ENCODE measurements at places on chromosomes 16 and 17. TPM values are rescaled to one million over a fixed set of nuclear protein-coding genes. Genes with fewer than 3 reads are reported as not detected.

Gene FN3KRP
- total RNA-seq = 43.7 TPM

DNA sequence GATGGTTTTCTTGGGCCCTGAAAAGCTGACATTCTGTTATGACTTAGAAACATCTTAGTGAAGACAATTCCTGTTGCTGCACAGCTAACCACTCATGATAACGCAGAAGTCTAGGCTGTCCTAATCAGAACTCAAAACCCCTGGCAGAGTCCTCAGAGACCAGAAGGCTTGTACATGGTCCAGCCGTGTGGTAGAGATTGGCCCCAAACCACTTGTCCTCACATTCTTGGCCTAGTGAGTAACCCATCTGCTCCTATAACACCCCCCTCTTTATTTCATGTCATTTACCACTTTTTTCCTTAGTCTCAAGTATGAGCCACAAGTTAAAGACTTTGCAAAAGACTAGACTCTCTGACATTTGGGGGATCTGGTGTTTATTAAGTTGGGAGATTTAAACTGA, 116.5 kb upstream of the ADAMTS18 start:
- H3K27me3 ChIP-seq = peaks cover 9% of the 10 kb centered on the region
- H3K36me3 ChIP-seq = no peaks in the 10 kb centered on the region
- no peaks in the 10 kb centered on the region for H3K4me1 ChIP-seq
- no peak overlapping the region for H3K4me3 ChIP-seq
- no peak for DNase-seq

DNA sequence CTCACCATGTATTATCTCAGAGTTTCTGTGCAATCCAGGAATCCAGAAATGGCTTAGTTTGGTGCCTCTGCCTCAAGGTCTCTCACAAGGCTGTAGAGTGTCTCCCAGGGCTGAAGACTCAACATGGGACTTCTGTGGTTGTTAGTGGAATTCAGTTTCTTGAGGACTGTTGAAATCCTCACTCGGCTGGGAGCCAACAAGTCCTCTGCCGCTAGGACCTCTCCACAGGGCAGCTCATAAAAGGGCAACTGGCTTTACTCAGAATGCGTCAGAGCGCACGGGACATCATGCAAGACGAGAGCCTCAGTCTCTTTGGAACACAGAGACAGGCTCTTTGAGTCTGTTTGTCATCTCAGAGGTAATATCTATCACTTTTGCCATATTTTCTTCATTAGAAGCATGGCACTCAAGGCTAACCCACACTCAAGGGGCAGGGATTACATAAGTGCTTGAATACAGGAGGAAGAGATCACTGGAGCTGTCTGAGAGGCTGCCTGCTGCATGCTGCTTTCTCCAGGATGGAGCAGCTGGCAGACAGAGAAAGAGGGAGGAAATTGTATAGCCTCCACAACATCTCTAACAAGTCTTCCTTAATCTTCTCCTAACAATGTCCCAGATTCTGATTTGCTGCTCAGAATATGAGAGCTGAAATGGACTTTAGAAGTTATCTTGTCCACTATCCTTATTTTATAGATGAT, 97.5 kb upstream of the ASIC2 start:
- no peaks in the 10 kb centered on the region for H3K4me1 ChIP-seq
- no peak overlapping the region for H3K27ac ChIP-seq
- DNase-seq = no peak
- no peak overlapping the region for H3K4me3 ChIP-seq
- H3K36me3 ChIP-seq = no peaks in the 10 kb centered on the region

DNA sequence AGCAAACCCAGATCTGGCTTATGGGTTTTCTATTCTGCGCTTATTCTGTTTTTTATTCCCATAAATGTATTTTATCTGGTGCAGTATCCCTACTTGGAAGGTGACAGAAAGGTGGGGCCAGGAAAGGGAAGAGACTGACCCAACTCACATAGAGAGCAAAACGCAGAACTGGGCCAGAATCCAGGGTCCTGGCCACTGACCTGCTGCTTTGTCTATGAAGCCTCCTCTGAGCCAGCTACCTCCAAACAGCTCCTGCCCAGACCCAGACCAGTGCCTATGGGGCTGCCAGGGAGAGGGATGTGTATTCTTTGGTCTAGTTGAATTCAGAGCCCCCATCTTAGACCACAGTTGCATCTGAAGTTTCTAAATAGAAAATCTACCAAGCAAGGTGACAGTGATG, 36.4 kb upstream of the CES5A start:
- no peaks in the 10 kb centered on the region for H3K4me1 ChIP-seq
- no peak overlapping the region for H3K4me3 ChIP-seq
- no peak overlapping the region for H3K27ac ChIP-seq
- H3K36me3 ChIP-seq = no peaks in the 10 kb centered on the region
- no peak for DNase-seq
- no peaks in the 10 kb centered on the region for H3K27me3 ChIP-seq

DNA sequence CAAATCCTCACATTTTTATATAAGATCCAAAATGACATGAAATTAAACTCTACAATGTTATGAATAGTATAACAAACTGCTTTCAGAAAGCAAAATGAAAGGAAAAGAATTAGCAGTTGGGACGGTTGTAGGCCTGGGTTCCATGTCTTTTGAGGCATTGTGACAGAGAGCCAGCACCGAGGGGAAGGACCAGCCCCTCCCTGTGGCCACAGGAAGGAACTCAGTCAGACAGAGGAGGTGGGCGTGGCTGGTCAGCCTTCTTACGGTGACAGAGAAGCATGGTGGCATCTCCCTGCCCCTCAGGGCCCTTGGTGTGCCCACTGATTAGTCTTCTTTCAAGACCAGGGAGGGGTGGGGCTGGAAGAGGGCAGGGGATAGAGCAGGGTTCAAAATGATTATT, 5.7 kb downstream of the ZNF319 start:
- no peaks in the 10 kb centered on the region for H3K27me3 ChIP-seq
- H3K4me1 ChIP-seq = peaks cover 32% of the 10 kb centered on the region
- H3K4me3 ChIP-seq = no peak overlapping the region
- H3K36me3 ChIP-seq = peaks cover 21% of the 10 kb centered on the region
- H3K27ac ChIP-seq = no peak overlapping the region

GRCh38 chr17:59401725-59402124, 70.3 kb downstream of the YPEL2 start:
- H3K27ac ChIP-seq = no peak overlapping the region
- H3K36me3 ChIP-seq = peaks cover 7% of the 10 kb centered on the region
- no peak for DNase-seq
- no peaks in the 10 kb centered on the region for H3K4me1 ChIP-seq
- no peak overlapping the region for H3K4me3 ChIP-seq
- H3K27me3 ChIP-seq = no peaks in the 10 kb centered on the region

- H3K4me3 ChIP-seq = no peak overlapping the region
- DNase-seq = no peak
- H3K4me1 ChIP-seq = peaks cover 7% of the 10 kb centered on the region
- no peak overlapping the region for H3K27ac ChIP-seq
- no peaks in the 10 kb centered on the region for H3K36me3 ChIP-seq
Measured at GRCh38 chr16:85083051-85083639, 29.1 kb downstream of the CIBAR2 start.

DNA sequence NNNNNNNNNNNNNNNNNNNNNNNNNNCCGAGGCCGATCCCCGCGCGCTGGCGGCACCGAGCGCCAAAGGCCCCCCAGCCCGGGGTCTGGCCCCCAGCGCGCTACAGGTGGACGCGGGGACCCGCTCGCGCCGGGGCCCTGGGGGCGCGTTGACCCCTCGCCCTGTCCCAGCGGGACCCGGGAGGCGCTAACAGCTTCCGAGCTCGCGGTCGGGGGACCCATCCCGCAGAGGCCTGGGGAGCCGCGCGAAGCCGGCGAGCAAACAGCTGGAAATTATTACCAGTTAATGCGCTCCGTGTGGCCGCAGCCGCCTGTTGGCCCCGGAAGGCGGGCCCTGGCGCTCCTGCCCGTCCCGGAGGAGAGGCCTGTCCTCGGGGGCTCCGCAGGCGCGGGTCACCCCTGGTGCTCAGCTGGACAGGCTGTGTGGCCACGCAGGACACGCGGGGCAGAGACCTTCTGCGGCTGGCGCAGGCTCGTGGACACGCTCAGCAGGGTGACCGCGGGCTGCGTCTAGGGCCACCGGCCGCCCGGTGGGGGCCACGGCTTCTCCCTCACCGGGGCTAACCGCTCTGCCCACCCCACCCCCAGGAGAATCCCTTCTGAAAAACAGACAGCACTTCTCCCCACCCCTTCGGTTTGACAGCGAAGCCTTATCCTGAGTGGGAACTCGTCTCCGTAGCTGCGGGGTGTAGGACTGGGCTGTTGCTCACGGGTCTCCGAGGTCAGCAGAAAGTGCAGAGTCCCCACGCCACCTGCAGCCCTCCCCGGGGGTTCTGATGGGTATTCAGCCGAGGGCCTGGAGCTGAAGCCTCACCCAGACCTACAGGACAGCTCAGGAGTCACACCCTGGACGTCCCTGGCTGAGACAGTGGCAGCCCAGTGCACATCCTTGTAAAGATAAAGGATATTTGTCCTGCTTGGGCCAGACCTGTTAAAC, 138.7 kb upstream of the RPH3AL start:
- peak overlapping the region; percentile 73 for H3K27ac ChIP-seq
- H3K4me3 ChIP-seq = peak overlapping the region; percentile 73
- no peak for DNase-seq
- H3K27me3 ChIP-seq = no peaks in the 10 kb centered on the region
- H3K36me3 ChIP-seq = peaks cover 2% of the 10 kb centered on the region

Measured in activated T-helper 1 cell treated with anti-CD3 and anti-CD28 coated beads, Interleukin-12 subunit alpha, Interleukin-12 subunit beta, Interleukin-2, Interleukin-4 antibody, amounts not matched to agents 30 ng/mL and 10 ng/mL and 1 ng/mL, durations not matched to agents 14 hours and 24 hours and 36 hours (primary cell).